ENCODE measurements at places on chromosomes 3 and 15. TPM values are rescaled to one million over a fixed set of nuclear protein-coding genes. Genes with fewer than 3 reads are reported as not detected.

Gene ZNF501
- 3.0 TPM for total RNA-seq

Gene C3orf22
- not detected for total RNA-seq

Gene CSPG5
- total RNA-seq = 0.26 TPM

Gene STARD9
- 7.8 TPM for total RNA-seq

Gene CCRL2
- 0.26 TPM for total RNA-seq

Measured in smooth muscle cell of the pulmonary artery (primary cell).